ENCODE measurements at places on chromosomes 7 and 10.
A peak's percentile ranks its signal among the peaks of the same experiment; 100 is the strongest.

DNA sequence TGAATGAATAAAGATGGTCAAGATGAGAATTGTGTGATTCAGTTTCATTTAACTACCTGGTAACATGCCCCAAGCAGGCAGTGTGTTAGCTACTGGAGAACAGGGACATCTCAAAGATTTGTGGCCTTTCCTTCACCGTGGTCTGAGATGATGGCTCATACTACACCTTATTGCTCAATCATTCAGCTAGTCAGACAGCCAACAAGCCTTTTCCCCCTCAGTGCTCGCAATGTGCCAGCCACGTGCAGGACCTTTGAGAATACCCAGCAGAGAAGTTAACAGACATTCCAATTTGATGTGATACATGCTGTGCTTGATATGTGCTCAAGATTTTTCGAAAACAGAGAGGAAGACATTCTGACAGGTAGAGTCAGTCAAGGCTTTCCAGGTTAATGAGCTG lies 562.8 kb downstream of the SUGCT start:
- no peak for DNase-seq

DNA sequence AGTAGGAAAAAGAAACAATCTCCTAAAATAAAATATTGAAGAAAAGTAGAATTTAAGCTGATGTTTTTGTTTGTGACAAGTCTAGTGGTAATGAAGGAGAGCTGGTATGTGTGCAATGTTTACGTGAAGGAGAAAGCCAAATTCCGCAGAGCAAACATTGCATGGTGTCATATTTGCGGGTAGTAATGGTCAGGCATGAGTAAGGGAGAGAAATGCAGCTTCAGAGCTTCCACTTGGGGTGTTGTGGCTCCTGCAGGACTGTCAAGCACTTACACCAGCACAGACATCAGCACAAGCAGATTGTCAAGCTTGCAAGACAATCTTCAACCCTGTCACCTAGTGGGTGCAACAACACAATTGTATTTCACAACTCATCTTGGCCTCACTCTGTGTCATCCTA lies 136.5 kb upstream of the ETV1 start:
- DNase-seq = no peak

GRCh38 chr10:122154545-122155366 lies 116.3 kb upstream of the BTBD16 start:
- no peak for DNase-seq

DNA sequence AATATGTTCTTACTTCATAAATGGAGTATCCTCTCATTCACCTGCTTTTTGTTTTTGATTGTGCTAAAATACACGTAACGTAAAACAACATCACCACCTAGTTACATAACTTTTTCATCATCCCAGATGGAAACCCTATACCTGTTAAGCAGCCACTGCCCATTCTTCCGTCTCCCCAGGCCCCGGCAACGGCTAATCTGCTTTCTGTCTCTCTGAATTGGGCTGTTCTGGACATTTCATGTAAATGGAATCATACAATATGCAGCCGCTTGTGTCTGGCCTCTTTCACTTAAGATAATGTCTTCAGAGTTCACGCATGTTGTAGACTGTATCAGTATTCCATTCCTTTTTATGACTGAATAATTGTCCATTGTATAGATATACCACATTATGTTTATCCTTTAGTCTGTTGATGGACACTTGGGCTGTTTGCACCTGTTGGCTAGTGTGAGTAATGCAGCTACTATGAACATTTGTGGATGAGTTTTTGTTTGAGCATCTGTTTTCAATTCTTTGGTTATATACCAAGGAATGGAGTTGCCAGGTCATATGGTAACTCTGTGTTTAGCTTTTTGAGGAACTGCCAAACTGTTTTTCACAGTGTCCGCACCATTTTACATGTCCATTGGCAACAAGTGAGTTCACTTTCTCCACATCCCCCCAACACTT lies 14.1 kb upstream of the SUN1 start:
- DNase-seq = peak; percentile 53

DNA sequence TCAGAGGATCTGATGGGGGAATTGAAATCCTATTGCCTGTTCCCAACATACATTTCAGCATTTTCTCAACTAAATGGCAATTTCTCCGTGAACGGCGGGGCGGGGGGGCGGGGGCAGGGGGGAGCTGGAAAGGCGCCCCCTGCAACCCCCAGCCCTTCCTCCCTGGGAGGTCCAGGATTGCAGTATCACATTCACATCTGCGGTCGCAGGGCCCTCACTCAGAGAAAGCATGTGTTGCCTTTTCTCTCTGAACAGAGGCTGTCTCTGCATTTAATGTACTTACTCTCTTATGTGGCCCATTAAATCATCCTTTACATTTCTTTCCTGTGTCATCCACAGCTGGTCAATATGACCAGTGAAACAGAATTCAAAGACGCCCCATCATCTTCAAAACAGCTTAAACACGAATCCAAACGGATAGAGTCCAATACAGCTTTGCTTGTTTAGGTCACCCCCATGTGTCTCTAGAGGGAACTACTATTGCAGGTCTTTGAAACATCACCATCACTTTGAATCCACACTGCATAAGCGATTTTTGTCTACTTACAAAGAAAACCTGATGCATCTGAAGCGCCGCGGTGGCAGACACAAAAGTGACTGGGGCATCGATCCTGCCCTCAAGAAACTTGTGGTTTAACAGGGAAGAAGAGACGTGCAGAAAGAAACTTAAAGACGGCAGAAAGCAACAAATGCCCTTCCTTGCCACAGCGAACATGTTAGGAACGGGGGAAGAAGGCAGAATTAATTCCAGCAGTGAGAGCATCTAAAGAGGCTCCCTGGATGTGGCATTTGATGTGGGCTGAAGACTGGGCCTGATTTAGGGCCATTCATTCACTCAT lies 17.0 kb upstream of the ECHDC3 start:
- peak; percentile 75 for DNase-seq

DNA sequence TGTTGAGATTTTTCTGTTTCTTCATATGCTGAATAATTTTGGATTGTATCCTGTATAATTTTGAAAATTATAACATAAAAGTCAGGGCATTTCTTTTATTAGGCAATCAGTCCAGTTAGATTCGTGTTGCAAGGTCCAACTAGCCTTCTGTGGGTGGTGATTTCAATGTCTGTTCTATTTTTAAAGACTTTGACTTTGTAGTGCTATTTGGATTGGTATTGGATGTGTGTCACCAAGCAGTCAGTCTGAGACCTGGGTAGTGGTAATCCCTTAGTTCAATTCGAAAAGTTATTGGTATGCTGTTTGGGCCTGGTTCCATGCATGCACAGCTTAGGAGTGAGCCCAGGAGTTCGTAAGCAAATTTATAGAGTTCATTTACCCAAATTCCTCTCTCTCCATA lies 82.2 kb downstream of the EPDR1 start:
- DNase-seq = no peak

DNA sequence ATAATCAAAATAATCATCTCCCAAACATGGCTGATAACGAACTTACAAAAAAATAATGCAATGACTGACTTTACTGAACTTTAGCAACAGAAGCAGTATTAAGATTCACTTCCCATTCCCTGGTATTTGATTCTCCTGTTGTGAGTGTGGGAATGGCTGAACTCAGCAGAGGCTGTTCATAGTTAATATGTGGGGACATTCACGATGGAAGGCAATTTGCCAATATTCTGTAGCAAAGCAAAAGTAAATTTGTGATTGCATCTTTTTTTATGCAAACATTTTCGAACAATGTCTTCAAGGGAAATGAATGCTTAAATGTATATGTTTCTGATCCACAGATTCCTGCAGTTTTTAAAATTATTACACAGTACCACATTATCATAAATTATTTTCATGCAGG lies 431.7 kb upstream of the KLF6 start:
- no peak for DNase-seq
